ENCODE measurements at places on chromosomes 1 and 21.

- no peak for DNase-seq
Measured at GRCh38 chr1:61300899-61301298, 218.5 kb downstream of the NFIA start.

DNA sequence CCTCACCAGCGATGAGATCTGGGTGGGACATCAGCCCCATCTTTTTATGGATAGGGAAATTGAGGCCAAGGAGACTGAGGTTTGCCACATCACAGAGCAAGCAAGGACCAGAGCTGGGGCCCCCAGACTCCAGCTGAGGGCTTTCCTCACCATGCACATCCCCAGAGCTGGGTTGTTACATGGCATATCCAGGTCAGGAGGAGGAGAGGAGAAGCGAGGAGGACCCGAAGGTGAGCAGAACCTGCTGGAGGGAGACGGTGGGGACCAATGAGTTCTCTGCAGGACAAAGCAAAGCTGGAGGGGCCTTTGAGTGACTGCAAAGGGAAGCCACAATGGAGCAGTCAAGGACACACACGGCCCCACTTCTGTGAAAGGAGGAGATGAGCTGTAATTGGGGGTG, 255.5 kb upstream of the CSF3R start:
- DNase-seq = no peak

- DNase-seq = no peak
Measured at GRCh38 chr1:116485976-116486375, 84.8 kb downstream of the CD58 start.

- DNase-seq = no peak
Measured at GRCh38 chr1:95974586-95974985, 740.6 kb downstream of the RWDD3 start.

- no peak for DNase-seq
Measured at GRCh38 chr1:114035304-114035700, 56.0 kb downstream of the OLFML3 start.

DNA sequence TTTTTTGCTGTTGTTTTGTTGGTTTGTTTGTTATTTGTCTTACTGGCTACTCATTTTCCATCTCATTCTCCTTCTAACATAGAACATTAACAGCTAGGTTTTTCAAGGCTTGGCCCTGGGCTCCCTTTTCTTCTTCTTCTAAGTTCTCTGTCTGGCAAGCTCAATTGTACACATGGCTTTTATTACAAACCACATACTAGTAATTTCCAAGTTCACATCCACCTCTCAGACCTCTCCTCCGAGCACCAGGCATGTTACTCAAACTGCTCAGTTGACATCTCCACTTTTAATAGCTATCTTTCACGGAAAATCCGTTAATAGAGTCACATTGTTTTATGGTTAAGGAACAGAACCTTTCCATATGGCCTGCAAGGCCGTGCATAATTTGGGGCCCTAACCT, 736.9 kb upstream of the ADAMTS5 start:
- DNase-seq = no peak

DNA sequence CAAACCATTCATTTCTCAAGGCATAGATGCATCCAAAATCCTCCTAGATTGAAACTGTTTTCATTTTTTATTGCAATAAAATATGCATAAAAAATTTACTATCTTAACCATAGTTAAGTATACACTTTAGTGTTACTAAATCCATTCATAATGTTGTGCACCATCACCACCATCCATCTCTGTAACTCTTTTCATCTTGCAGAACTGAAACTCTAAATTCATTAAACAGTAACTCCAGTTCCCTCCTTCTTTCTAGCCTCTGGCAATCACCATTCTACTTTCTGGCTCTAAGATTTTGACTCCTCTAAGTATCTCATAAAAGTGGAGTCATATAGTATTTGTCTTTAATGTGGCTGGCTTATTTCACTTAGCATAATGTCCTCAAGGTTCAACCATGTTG, 236.8 kb downstream of the SMYD3 start:
- no peak for DNase-seq

DNA sequence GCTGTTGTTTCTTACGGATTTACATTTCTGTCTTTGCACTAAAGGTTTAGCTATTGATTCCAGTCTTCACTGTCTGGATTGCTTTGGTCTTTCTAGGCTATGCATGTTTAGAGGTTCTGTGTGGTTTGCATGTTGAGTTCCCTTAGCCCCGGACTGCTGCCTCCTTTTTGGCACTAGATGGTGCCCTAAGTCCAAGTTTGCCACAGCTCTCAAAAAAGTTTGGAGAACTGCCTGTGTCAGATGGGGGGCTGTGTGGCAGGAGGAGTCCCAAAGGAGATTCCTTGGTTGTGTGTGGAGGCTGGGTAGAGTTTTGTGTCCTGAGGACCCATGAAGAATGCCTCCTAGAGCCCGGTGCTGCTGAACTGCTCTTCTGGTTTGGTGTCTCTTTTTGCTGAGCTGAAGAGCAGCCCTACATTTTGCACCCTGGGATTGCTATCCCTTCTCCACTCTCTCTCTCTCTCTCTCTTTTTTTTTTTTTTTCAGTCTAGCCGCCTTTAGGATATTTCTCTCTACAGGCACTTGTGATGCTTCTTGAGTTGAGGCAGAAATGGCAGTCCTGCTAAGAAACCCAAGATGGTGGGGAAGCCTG, 74.4 kb downstream of the PTGS2 start:
- DNase-seq = no peak

DNA sequence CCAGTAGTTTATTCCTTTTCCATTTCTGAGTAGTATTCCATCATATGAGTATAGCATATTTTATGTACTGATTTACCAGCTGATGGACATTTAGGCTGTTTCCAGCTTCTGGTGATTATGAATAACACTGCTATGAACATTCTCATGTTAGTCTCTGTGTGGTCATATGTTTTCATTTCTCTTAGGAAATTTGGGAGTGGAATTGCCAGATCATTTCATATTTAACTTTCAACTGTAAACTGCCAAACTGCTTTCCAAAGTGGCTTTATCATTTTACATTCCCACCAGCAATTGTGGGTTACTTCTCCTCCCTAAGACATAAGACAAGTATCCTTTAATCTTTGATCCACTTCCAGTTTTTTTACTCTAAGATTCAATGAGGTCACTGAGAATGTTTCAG, 85.7 kb upstream of the RALGPS2 start:
- no peak for DNase-seq

DNA sequence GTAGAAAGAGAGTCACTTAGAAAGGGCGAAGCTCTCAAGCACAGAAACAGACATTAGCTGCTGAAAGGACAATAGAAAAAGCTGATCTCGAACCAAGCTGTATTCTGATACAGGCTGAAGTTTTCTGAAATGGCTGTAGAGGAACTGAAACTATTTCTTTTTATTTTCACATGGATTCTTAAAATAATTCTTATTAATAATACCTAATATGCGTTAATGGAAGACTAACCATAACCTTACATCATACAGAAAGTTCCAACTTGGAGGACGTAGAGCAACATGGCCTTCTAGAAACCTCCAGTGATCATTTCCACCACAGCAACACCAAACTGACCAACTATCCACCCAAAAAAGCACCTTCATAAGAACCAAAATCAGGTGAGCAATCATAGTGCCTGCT, 52.8 kb upstream of the ACADM start:
- no peak for DNase-seq

DNA sequence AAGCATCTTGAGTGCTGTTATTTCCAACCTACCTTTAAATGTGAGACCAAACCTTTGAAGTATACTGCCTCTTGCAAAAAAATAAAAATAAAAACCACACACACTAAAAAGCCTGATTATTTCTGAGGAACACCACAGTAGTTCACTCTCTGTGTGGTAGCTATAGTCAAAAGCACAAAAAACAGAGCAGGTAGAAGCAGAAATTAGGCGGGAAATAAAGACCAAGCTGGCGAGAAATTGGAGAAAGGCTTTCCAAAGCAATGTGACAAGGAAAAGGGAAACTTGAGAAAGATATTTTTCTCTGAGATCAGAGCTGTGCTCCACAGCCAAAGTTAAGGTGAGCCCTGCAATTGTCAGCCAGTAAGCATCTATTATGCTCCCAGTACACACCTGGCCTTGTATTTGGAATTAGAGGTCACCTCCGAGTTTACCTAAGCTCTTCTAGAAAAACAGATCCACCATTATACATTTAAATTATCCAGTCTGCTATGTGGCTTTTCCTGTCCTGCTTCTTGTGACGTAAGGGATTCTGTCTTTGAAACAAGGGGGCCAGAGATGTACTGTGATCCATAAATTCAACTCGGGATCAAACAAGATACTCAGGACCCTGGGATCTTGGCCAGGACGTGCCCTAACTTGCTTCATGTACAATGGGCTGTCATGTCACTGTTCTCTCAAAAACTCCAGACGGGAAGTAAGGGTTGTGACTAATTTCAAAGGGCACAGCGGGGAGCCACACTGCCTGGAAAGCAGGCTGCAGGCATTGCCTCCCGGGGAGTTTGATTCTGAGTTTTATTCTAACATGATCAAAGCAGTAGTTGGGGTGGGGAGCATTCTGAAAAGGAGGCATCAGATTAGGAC, 39.8 kb upstream of the RAB4A start:
- DNase-seq = no peak

DNA sequence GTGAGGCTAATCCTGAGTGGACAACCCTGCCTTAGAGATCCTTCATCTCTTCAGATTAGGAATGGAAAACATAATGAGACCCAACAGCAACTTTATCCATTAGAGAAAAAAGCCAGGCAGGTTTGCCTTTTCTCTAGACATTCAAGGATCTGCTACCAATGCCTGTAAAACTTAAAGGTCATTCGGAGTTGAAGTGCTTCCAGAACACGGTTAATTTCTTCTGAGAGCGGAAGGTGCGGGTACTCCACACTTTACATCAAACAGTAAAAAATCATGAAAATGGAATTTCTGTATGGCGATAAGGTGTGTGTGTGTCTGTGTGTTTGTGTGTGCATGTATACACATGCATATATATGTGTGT, 65.2 kb upstream of the PRKACB start:
- DNase-seq = no peak

- DNase-seq = no peak
Measured at GRCh38 chr1:27481994-27482620, 7.9 kb downstream of the WASF2 start.

GRCh38 chr1:172398970-172399755, 21.3 kb upstream of the C1orf105 start:
- no peak for DNase-seq

DNA sequence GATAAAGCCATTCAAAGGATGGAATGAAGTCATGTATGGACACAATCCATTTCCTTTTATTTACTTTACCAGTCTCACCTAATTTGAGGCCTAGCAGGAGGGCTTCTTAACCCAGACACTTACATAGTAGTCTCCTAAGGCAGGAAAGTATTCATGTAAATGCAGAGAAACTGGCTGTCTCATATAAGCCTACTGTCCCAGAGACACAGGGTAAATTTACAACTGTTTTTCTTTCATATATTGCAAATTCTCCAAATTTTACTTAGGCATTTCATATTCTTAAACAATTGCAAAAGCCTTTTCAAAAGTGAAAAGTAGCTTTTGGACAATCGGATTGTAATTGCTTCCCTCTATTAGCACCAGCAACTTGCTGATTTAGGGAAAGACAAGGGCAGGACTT, 29.9 kb downstream of the SPAG17 start:
- no peak for DNase-seq

DNA sequence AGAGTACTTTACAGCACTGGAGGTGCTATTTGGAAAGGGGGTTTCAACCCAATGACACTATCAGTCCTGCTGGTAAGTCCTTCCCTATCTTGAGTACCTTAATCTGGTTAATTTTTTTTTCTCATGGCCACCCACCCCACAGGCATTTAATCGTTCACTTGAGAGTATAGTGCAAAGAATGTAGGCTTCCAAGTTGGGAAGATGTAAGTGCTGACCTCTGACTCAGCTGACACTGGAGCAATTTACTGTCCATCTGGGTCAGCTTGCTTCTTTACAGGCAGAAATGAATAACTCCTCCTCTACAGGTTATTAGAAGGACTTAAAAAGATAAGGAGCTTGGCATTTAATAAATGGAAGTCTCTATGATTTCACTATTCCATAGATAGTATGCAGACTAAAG, 89.6 kb downstream of the AK5 start:
- DNase-seq = no peak

GRCh38 chr1:223227486-223228196, 84.6 kb upstream of the TLR5 start:
- DNase-seq = no peak

DNA sequence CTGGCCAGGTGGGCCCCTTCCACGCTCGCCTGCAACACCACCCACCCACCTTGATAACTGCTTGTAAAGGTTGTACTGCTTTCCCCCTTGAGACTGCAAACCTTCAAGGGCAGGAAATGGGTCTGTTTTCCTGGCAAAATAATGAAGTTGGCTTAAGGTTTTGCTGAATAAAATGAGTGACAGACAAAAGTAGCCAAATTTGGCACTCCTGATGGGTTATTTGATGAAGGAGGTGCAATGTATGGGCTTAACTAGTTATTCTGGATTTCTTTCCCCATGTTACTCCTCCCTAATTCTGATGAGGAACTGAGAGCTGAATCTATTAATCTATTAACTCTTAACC, 14.6 kb upstream of the HLCS start:
- no peak for DNase-seq

DNA sequence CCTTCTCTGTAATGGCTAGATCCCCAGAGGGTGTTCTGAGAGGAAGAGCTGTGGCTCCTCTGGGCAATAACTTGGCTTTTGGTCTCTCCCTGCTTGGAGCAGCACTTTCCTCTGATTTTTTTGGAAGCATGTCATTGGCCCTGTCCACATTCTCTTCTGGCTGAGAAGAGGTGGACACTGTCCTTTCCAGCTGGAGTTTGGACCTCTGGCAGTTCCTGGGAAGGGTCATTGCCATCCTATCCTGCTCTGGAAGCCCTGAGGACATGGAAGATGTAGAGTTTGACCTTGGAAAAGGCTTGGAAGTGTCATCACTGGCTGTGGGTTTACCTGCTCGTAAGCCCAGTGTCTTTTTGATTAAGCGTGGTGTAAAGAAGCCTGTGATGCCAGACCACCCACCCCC, 26.8 kb downstream of the TOR3A start:
- DNase-seq = no peak

GRCh38 chr1:218887141-218887925, 286.3 kb upstream of the LYPLAL1 start:
- no peak for DNase-seq

DNA sequence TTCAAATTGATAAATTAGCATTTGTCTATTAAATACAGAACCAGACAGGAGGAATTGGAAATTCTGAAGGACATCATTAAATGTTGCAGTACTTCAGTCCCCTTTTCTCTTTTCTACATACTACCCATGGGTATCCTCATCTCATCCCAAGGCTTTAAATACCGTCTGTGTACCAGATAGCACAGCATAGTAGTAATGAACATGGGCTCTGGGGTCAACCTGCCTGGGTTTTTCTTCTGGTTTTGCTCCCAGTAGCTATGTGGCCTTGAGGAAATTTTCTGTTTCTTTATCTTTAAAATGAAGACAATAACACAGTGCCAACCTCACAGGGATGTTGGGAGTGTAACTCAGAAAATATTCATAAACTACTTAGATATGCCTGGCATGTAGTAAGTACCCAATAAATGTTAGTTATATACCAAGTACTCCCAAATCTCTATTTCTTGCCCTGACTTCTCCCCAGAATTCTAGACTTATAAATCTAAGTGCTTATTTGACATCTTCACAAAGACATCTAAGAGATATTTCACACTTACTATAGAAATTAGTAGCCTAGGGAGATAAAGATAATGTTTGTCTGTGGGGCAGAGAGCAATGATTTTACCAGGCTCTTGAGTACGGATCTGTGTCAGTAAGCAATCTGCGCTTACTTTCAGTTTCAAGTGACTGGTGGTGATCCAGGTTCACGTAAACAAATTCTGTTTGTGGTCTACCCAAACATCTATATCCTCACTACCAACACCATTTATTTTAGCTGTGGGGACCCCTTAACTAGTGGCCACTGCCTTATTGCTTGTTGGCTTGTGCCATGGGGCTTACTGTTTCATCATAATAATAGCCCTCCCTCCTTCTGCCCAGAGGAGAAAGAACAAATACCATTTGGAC, 37.3 kb downstream of the VANGL2 start:
- DNase-seq = no peak

All from activated CD8-positive, alpha-beta memory T cell treated with anti-CD3 and anti-CD28 coated beads for 1 hour (primary cell).